ENCODE measurements at places on chromosomes 12 and 14.

DNA sequence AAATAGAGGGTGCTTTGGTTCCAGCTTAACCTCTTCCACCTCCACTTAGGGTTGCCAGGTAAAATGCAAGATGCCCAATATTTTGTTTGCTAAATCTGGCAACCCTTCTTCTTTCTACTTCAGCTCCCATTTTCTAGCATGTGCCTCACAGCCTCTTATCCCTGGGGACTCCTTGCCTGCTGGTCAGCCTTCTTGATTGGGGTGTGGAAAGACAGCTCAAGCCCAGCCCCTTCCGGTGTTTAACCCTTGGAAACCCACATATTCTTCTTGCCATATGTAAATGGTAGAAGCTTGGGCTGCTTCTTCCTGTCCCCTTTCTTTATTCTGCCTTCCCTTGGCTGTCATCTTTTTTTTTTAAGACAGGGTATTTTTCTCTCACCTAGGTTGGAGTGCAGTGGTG lies 5.7 kb downstream of the SPIC start:
- DNase-seq, result no peak

DNA sequence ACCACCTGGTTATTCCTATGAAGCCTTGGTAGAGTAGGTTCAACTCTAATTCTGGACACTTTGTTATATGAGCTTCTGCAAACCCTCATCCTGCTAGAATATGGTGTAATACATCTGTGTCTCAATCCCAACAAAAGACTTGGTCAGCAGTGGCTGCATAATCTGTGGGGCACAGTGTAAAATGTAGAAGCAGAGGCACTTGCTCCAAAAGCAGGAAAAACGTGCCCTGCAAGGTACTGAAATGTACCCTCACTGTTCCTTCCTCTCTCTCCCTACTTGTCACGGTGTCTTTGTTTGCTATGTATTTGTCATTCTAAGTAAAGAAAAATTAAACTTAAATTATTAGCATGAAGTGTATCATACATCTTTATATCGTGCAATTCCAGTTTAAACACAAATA lies 267.9 kb downstream of the BCL11B start:
- DNase-seq, result no peak

GRCh38 chr14:96635850-96636249 lies 133.7 kb downstream of the PAPOLA start:
- DNase-seq, result no peak

GRCh38 chr14:33118668-33119067 lies 180.0 kb downstream of the NPAS3 start:
- no peak for DNase-seq

DNA sequence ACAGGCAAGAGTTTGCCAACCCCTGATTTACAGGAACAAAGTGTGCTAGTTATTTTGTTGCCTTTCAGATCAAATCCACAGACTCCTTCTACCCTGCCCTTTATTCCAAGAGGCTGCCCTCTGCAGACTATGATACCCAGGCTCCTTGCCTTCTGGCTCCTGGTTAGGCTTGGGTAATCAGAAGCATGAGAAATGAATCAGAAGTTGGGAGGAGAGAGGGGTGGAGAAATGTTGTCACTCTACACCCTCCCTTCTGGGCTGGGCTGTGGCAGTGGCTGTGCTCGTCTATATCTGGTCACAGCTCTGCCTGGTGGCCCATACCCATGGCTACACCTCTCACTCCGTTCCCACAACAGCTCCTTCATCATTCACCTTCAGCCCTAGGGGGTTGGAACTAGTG lies 204.6 kb upstream of the PLXNC1 start:
- DNase-seq, result no peak

GRCh38 chr12:106973545-106973944 lies 13.4 kb downstream of the MTERF2 start:
- no peak for DNase-seq
